ENCODE measurements at places on chromosomes 2 and 18.
A peak's percentile ranks its signal among the peaks of the same experiment; 100 is the strongest.

GRCh38 chr2:102809291-102810189 is 47.7 kb downstream of the TMEM182 start:
- no peak for DNase-seq

DNA sequence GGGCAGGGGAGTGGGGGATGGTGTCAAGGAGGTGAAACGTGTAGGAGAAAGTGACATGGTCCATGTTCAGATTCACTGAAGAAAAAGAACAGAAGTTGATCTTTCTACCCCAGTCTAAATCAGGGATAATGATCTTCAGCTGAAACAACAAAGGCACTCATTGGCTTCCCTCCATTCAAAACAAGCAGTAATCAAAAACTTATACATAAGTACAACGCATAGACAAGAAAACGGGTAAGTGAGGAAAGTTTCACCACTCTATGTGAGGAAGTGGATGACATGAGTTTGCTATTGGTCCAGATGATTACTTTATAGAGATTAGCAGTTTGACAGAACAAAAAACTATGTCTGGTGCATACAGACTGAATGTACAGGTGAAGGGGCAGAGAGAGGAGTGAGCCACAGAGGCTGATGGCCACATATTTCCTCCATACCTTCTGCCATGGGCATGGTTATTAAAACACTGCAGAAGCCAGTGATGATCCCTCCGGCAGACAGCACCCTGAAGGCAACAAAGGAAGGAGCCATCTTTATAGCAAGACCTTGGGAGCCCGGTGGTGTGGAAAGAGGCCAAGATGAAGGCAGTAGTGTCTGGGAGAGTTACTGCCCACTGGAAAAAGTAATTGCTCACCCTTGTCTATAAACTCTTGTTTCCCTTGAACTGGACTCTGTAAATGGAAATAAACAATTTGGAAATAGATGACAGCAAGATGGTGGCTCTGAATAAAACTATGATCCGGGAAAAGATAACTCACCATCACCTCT is 57.7 kb downstream of the SLC25A12 start:
- no peak for DNase-seq

DNA sequence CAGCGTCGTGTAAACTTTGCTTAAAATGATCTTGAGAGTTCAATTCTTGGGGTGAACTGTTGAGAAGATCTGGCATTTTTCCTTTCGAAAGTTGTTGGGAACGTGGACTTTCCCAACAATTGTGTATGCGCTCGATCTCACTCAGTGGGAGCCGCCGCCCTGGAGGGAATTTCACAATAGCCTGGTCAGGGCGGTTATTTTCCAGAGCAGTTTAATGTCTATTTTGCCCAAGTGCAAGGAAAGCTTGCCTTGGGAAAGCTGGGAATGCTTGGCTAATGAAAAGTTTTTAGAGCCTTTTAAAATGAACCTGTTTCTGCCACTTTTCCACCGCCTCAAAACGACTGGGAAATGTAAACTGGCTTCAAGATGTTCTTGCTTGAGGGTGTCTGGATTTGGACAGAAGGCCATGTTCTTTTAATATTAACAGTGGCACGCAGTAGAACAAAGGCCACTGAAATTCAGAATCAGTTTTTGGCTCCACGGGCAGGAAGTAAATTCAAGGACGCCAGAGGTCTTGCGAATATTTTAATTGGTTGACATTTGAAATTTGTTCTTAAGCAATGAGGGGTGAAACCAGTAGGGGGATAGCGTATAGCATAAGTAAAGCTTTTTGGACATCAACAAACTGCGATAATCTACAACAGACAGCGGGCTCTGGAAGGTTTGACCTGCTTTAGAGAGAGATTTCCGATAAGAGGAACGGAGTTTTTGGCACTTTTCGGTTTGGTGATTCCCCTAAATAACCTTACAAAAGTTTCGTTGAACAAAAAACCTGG is 1.2 kb downstream of the CFLAR start:
- peak; percentile 87 for DNase-seq

- no peak for DNase-seq
Observed at GRCh38 chr2:148614014-148614321, 30.6 kb upstream of the EPC2 start.

GRCh38 chr2:120253021-120253882 is 600 bp downstream of the RALB start:
- peak; percentile 87 for DNase-seq

- no peak for DNase-seq
Observed at GRCh38 chr2:141810148-141810547, 320.7 kb downstream of the LRP1B start.

GRCh38 chr18:57737400-57738060 is 65.6 kb downstream of the ATP8B1 start:
- DNase-seq: peak; percentile 90

- DNase-seq: peak; percentile 65
Observed at GRCh38 chr2:240499309-240500301, 58.2 kb downstream of the ANKMY1 start.

DNA sequence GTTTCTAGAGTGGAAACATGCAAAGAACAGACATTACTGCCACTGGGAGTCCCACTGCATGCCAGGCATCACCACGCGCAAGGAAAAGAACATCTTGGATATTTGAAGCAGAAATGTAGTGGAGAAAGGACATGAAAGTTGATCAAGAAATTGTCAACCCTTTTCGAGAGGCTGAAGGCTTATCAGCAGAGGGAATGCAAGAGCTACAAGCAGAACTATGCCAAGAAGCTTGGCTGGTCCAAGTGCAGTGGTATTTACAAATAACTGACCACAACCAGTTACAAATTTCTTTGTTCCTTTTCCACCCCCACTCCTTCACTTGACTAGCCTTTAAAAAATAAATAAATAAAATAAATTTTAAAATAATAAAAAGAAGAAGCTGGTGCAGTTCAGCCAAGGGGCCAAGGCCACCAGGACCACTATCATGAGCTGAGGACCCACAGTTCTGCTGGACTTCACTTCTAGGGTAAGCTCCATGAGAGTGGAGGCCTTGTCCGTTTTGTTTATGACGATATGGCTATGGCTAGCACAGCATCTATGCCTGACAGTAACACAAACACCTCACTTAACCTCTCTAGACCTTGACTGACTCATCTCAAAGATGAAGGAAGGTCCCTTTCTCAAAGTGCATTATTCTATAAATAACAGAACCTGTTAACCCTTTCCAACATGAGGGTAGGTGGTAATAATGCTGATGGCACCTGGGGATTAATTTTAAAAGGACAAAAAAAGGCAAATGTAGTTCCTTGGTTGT is 20.9 kb downstream of the MARCHF4 start:
- no peak for DNase-seq

DNA sequence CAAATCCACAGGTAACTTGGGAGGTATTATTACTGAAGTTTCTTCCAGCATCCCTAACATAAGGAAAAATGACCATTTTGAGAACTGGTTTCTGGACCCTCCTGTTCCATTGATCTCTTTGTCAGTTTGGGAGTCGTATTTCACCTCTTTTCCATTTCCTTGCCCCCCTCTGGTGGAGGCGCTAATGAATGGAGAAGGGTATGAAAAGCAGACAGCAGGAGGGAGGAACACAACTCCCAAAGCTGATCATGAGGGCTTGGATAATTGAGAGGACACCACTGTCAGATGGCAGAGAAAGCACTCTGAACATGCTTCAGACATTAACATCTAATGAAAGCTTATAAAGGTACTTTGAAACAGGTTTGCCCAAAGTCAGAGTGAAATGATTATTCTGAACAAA is 56.6 kb upstream of the TLK1 start:
- DNase-seq: no peak

DNA sequence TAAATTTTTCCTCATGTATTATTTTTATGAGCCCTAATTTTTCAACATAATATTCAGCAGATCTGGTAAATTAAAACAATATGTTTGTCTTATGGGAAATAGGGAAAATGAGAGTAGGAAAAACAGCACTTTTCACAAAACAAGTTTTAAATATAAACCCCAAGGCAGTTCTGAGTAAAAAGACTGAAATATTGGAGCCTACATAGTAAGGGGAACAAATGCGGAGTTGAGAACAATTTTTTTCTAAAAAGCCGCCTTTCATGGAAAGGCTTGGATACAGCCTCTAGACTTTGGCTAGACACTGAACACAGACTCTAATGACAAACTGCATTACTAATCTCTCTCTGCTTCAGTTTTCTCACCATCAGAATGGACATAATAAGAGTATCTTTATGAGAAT is 174.1 kb downstream of the NOL4 start:
- DNase-seq: no peak

DNA sequence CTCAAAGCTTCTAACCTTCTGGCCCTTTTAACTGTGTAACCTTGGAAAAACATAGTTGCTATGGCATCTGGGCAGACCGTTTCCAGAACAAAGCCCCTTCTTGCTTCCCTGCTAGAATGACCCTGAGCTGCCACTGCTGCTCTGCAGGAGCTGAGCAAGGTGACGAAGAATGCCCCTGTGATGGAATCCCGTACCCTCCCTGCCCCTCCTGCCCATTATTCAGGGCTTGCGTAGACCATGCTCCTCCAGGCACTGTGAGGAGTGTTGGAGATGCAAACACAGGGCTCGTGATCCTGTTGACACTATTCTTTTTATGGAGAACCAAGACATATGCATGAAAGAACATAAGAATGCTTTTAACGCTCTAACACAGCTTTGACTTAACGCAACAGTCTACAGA is 191.1 kb downstream of the CDH2 start:
- DNase-seq: no peak

GRCh38 chr2:96739633-96740428 is at the start of gene LMAN2L:
Gene LMAN2L (minus strand): TSS chr2:96740064. CDS start chr2:96740040, 24 bp downstream.
- DNase-seq: peak; percentile 99

DNA sequence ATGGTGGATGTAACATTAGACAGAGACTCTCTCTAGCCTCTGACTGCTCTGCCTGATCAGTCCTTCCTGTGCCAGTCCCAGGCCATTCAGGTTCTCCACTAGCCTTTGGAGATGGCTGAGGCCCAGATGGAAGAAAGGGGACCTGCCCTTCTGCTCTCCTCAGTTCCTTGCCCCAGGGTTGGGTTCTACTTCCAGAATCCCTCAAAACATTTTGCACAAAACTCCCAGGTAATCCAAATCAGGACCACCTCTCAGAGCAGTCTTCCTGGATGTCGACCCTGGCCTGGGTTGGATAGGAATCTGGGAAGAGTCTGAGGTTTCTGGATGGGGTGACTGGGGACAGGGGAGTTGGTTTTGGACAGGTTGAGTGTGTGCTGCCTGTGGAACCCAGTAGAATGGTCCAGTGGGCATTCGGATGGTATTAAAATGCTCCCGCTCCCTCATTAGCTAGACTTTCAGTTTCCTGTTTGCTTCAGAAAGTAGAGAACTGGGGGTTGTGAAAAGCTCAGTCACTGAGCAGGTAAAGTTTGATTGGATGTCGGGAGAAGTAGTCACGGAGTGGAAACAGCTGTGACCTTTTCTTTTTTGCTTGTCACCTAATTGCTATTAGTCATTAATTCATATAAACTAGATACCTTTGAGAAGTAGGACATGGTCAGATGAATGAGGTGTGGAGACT is 37.9 kb downstream of the DPYSL5 start:
- no peak for DNase-seq

DNA sequence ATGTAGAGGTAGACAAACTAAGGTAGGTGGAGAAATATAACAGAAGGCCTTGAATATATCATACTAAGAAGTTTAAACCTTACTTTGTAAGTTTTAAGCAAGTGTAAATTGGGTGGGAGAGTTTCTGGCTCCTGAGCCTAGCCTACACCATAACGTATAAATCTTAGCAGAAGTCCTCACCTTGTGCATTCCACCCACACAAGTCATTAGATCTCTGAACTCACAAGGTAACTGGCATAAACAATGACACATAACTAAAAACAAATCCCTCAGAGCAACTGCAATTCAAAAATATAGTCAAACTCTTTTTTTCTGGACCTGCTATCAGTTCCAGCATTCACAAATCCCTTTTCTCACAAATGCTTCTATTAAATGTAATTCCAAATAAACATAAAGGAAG is 9.4 kb downstream of the REV1 start:
- DNase-seq: no peak

DNA sequence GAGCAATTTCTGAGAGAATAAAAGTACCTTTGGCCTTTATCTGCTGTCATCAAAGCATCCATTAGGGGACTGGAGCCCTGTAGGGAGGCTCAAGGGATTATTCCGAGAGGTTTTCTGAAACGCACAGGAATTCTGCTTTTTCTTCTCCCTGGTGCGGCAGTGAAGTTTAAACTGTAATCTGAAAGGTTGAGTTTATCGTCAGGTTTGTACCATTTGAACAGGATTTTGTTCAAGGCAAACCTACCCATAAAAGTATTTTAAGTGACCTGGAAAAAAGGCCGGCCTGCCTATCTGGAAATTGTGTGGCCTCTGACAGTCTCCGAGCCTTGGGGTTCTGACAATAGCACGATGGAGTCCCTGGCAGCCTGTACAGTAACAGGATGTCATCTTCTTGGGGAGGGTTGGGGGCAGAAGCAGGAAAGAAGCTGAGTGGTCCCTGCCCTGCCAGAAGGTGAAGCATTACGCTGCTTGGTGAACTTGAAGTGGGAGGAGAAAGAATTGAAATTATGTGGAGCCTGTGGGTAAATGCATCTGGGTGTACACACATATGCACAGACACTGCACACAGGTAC is 272.0 kb downstream of the CYRIA start:
- DNase-seq: no peak

DNA sequence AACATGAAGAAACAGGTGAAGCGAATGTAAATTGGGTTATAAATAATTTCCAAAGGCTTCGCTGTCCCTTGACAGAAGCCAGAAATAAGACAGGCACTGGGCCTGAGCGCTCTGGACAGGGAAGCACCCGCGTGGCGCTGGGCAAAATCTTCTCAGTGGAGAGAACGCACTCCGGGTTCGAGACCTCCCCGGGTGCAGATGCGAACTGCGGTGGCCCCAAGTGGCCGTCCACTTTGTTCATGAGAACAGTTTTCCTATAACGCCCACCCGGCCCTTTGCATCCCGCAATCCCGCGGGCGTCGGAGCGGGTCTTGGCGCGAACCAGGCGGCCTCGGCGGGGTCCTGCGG is 651 bp upstream of the DPYSL5 start:
- DNase-seq: no peak

DNA sequence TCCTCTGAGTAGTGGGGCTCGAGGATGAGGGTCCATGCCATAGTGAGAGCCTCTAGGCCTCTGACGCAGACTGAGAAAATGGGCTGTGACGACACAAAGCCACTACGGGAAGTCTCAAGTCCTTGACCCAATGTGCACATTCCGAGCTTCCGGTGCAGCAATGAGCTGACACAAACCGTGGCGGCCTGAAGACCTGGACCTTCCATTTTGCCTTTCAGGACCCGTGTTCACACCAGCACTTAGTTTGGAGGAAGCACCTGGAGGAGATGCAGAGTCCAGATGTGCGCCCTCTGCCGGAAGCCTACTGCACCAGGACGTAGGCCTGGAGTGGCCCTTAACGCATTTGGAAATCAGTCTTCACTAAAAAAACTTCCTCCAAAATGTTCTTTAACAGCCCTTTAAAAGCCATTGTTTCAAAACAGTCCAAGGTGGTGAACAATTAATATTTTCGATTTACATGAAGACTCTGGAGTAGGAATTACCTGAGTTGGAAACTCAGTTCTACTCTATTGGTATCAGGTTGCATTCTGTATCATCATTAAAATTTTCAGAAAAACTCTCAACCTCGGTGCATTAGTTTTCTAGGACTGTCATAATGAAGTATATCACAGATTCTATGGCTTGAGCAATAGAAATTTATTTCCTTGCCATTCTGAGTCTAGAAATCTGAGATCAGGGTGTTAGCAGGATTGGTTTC is 33.9 kb downstream of the BMP10 start:
- no peak for DNase-seq

Data from coronary artery (tissue), 2 donors.